ENCODE measurements at places on chromosomes 1 and 21. TPM values are rescaled to one million over a fixed set of nuclear protein-coding genes. Genes with fewer than 3 reads are reported as not detected.

The CDC42SE1 gene
- total RNA-seq, result 121 TPM

The OR2L3 gene
- total RNA-seq, result not detected

GRCh38 chr1:163083690-163084089 is 14.5 kb downstream of the RGS4 start:
- H3K4me3 ChIP-seq, result no peak overlapping the region
- no peak for DNase-seq

GRCh38 chr1:40310129-40310461 is 7.0 kb downstream of the COL9A2 start:
- DNase-seq, result no peak
- H3K4me3 ChIP-seq, result no peak overlapping the region
- no peaks in the 10 kb centered on the region for H3K36me3 ChIP-seq
- H3K27ac ChIP-seq, result no peak overlapping the region
- no peaks in the 10 kb centered on the region for H3K27me3 ChIP-seq
- peaks cover 6% of the 10 kb centered on the region for H3K4me1 ChIP-seq

DNA sequence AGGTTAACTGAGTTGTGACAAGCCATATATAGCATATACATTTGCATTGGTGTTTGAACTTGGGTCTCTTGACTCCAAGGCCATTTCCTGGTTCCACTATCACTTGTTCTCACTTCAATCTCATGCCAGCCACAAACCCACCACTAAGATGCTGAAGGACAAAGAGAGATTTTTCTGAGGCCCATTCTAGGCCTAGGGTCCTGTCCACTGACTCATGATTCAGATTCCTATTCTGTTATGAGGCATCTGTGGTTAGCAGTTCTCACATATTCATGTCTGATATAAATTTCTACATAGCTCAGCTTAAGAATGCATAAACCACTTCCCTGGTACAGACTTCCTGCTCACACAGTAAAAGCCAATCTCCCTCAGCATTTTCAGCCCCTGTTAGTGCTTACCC is 326.1 kb upstream of the BEND5 start:
- no peak overlapping the region for H3K27ac ChIP-seq
- no peak for DNase-seq
- H3K4me1 ChIP-seq, result no peaks in the 10 kb centered on the region
- no peak overlapping the region for H3K4me3 ChIP-seq

All from esophagus squamous epithelium (tissue), 5 donors.